ENCODE measurements at places on chromosomes 3 and 15. TPM values are rescaled to one million over a fixed set of nuclear protein-coding genes. Genes with fewer than 3 reads are reported as not detected.

The RLBP1 gene
- total RNA-seq, result not detected

The CFAP100 gene
- not detected for total RNA-seq

- DNase-seq, result no peak
These were observed 5.0 kb upstream of the DLG1 start for GRCh38 chr3:197303452-197303851.

- DNase-seq, result no peak
These were observed 5.0 kb downstream of the SLC22A13 start for GRCh38 chr3:38270606-38271005.

GRCh38 chr3:33704891-33705290 lies 13.2 kb downstream of the CLASP2 start:
- no peak for DNase-seq

DNA sequence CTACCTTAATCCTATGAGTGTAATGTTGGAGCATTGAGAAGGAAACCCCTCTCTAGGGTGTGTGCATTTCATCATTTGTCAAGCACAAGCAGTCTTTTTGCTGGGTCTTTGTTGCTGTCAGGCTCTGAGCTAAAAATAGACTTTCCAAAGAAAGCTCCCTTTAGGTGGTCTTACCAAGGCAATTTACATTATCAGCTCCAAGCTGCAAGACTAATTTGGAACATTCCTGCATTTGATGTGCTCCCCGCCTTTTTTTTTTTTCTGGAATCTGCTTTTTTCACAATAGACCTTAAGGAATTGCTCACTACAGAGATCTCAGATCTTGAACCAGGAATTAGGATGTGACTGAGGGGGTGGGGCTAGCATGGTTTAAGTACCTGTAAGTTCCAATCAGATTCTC lies 60.6 kb upstream of the STAC start:
- no peak for DNase-seq

The NOX5 gene
- total RNA-seq, result not detected

The TRPM1 gene
- under 0.01 TPM for total RNA-seq

The DCUN1D1 gene
- total RNA-seq, result 19.8 TPM

GRCh38 chr3:149215515-149215914 lies 6.1 kb downstream of the CP start:
- no peak for DNase-seq

The AQR gene
- total RNA-seq, result 16.9 TPM

DNA sequence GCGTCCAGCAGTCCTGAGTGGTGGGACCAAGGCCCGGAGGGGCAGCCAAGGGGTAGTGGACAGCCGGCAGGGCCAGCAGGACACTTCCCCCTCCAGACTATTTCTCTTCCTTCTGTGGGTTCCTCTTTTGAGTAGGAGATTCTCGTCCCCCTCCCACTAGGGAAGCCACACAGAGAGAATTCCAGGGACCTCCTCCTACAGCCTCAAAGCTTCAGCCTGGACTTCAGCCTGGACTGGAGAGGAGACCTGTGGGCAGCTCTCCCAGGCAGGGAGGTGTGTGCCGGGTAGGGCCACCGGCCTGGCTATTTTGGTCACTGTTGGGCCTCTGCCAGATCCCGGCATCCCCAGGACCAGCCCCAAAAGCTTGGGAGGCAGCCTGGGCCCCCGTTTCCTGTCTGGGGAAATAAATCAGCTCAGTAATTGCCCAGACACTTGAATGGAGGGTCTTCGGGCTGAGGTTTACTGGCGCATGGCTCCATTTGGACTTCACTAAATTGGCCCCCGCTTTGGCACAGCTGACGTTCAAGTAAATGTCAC lies 1.3 kb downstream of the SLC6A6 start:
- no peak for DNase-seq

The AMIGO3 gene
- not detected for total RNA-seq

The ZNF385D gene
- 4.2 TPM for total RNA-seq

DNA sequence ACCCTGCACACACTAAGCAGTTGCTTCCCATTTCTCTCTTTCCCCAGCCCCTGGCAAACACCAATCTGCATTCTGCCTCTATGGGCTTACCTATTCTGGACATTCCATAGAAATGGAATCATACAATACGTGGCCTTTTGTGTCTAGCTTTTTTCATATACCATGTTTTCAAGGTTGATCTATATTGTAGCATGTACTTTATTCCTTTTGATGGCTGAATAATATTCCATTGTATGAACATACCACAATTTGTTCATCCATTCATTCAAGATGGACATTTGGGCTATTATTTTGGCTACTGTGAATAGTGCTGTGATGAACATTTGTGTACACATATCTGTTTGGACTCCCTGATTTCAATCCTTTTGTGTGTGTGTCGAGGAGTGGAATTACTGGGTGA lies 18.1 kb upstream of the ADAMTS9 start:
- no peak for DNase-seq

DNA sequence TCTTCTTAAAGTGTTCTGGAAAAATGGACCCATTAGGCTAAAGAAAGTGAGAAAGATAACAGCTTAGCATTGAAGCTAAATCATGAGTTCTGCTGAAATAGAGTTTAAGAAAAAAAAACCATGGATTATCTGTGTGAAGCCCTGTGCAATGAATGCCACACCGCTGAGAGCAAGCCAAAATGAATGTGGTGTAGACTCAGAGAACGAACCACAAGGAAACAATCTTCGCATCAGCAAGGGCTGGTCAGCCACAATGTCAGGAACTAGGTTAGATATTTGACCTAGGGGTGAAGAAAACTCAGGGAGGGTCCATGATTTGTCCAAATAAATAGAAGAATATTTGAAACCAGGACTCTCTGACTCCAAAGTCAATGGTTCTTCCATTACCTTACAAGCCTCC lies 91.4 kb upstream of the MEX3B start:
- DNase-seq, result no peak

The SFMBT1 gene
- total RNA-seq, result 4.3 TPM

The CELSR3 gene
- 0.25 TPM for total RNA-seq

GRCh38 chr15:39239562-39239961 lies 341.3 kb upstream of the THBS1 start:
- no peak for DNase-seq

DNA sequence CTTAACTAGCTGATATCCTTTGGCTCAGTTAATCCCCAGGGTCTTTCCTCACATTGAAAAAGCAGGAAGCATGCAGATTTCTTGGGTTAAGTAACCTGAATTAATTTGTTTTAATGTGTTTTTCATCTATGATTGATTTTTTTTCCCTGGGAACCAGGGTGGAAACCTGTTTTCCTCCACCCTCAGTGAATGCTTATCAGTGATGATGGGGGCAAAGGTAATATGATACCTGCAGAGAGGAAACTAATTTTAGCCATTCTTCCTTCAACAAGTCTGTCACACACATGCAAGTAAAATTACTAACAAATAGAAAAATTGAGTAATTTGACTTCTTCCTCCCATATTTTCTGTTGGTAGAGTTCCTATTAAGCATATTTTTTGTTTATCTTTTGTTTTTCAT lies 5.9 kb downstream of the CASR start:
- no peak for DNase-seq

DNA sequence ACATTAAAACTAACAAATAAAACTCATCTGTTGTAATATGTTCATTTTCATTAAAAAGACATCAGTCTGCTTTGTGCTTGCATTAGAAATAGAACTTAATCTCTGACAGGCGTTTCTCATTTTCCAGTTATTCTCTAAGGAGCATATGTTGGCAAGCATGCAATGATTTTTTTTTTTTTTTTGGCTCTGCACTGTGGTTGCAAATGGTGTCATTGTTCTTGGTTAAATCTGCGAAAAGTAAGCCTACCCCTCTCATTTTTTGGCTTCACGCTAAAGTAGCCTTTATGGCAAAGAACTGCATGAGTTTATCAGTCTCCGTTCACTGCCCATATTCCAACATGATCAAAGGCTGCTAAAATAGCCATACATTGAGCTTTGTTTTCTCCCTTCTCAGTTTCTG lies 403.2 kb downstream of the MECOM start:
- DNase-seq, result no peak

The NPAP1 gene
- total RNA-seq, result not detected

DNA sequence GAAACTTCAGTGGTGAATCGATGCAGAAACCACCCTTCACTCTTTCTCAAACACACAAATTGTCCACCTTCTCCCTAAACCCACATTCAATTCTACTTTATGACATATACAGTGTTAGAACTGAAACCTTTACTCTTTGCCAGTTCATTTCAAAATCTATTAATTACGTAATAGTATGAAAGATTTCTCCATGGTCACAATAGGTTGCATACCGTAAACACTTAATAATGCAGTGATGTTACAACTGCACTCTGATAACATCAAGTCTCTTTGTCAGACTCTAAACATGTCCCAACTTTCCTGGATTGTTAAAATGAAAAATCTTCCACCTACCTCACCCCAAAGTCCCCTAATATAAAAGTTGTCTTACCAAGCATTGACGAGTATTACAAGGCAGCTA lies 111.8 kb upstream of the PROK2 start:
- no peak for DNase-seq
